ENCODE measurements at places on chromosomes 16 and 17.

DNA sequence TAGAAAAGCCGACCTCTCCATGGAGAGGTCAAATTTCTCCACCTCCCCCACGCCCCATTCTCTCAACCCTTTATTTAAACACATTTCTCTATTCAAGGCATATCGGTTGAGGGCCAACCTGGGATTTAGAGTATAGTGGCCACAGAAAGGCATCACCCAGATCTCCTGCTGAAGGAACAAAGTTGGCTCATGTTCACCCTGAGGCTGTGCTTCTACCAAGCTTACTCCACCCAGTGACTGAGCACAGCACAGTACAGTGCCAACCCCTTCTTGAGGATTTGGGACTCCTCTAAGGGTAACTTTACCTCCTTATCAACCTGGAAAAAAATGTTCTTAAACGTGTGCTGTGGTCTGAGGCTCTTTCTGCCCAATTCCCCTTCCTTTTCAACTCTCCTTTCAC is 94.0 kb downstream of the CMC2 start:
- DNase-seq: no peak

- DNase-seq: no peak
These were observed 22.7 kb downstream of the MYO1D start for GRCh38 chr17:32854207-32854606.

- no peak for DNase-seq
These were observed 1437.5 kb upstream of the CDH8 start for GRCh38 chr16:63473725-63474124.

DNA sequence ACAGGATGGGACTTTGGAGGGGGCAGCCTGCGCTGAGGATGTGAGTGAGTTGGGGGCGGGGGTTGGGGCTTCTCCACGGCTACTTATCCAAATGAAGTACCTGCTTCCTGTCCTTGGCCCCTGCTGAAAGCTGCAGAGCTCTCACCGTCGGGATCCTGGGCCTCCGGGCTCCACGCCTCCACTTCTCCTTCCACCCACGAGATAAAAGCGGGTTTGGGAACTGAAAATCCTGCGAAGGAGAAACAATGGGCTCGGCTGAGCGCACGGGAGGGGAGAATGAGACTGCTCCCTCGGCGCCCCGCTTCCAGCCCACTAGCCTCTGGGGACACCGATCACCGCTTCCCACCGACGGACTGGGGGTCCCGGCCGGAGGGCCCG is 486 bp downstream of the ZNF785 start:
- no peak for DNase-seq
